ENCODE measurements at places on chromosomes 6 and 20.

GRCh38 chr6:167647737-167648470 is 178.8 kb upstream of the AFDN start:
- DNase-seq, result no peak

- no peak for DNase-seq
Measured at GRCh38 chr6:34223381-34223955, 13.2 kb upstream of the HMGA1 start.

GRCh38 chr6:7587631-7588100 is 2.3 kb upstream of the SNRNP48 start:
- no peak for DNase-seq

DNA sequence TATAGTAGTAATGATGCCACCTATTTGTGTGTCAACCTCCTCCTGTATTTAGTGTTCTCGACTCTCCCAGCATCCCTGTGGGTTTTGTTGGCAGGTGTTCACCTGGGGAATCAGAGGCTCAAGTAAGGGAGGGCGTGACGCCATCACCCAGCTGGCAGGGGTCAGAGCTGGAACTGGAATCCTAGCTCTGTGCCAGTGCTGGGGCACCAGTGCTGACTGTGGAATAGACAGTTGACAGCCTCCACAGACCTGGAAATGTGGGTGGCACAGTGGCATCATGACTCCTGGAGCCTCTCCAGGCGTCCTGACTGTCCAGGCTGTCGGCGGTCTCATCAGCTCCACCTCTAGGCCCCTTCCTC is 102.8 kb downstream of the SYCP2 start:
- no peak for DNase-seq

DNA sequence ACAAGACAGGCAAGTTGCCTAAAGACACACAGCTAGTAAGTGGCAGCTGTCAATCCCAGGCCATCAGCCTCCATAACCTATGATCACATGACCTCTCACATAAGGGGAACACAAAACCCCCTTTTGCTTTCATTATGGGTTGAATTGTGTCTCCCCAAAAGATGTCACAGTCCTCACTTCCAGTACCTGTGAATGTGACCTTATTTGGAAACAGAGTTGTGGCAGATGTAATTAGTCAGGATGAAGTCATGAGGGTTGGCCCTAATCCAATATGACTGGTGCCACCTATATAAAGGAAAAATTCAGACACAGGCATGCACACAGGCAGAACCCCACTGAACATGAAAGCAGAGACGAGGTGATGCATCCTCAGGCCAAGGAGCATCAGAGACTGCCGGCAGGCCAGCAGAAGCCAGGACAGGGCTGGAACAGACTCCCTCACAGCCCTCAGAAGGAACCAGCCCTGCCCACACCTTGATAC is 33.6 kb downstream of the GFOD1 start:
- DNase-seq, result peak; percentile 85

GRCh38 chr6:78483553-78484197 is 383.7 kb upstream of the IRAK1BP1 start:
- DNase-seq, result no peak

DNA sequence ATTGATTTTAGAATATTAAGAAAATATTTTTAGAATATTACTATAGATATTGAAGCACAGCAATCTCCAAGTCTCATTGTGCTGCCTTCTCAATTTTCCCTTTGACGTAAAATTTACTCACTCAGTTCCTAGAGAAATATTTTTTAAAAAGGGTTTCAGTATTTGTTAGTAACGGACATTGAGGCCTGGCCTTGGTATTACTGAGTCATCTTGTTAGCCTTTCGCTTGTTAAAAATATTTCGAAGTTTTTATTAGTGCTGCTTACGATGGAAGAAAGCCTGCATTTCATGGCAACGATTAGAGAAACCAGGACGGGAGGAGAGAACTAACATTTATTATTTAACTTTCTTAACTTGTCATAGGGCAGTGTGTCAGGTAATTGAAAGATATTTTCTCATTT is 82.2 kb downstream of the TIAM2 start:
- DNase-seq, result no peak

DNA sequence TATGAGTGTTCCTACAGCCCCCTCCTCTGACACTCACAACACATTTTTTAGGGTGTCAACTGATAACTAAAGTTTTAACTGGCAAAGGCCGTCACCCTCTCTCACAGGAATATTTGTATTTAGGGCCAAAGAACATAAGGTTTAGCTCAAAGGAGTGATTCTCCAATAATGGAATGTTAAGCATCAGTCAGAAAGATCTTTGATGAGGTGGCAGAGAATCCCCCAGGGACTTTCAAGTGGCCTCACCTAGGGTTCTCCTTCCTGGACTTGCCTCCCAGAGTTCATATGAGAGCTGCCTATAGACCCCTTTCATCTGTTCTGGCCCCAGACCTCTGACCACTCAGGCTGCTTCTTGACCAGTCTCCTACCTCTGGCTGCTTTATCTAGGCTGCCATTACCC is 7.4 kb upstream of the SCUBE3 start:
- DNase-seq, result no peak

DNA sequence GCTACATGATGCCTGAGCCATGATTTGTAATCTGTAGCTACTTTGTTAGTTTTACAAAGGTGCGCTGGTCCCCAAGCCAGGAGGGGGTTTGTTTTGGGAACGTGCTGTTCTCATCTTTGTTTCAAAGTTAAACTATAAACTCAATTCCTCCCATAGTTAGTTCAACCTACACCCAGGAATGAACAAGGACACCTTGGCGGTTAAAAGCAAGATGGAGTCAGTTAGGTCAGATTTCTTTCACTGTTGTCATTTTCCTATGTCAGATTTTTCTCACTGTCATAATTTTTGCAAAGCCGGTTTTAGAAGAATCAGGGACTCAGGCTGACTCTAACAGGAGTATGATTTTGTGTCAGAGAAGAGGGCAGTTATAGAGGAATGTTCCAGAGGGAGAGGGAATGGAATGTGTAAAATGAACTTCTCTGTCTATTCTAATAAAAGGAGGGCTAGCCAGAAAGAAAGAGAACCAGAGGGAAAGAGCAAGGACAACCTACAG is 2.3 kb upstream of the GMPR start:
- DNase-seq, result no peak

DNA sequence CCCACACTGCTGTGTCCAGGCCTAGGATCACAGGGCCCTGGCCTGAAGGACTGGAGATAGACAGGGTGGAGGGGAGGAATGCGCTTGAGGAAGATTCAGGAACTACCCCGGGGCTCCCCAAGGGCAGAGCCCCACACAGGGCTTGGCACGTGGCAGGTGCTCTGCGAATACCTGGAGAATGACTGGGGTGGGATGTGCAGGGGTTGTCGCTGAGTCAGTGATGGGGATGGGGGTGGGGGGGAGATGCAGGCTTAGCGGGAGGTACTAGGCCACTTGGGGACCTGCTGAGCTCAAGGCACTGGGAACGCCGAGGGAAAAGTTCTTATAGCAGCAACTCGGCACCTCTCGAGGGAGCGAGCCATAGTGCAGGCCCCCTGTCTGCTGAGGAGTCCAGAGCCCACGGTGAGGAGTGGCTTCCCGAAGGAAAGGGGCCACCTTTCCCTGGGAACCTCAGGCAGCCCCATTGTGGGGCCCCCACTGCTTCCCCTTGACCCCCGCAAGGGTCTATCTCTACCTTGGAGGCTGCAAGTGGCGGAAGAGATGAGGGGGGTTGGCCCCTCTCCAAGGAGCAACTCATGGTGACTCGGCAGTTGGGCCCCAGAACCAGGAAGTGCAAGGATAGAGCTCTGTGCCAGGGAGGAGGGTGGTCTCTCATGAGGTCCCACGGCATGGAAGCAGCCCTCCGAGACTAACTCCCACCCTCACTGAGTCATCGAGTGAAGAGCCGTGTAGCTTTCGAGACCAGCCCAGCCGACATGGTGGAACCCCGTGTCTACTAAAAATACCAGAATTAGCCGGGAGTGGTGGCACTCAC is 33.1 kb downstream of the SRC start:
- peak; percentile 63 for DNase-seq
